HT-29 (cell line): ENCODE measurements at places on chromosomes 11 and 22.

GRCh38 chr11:61109671-61110070 is 7.4 kb downstream of the CD5 start:
- DNase-seq, result no peak

DNA sequence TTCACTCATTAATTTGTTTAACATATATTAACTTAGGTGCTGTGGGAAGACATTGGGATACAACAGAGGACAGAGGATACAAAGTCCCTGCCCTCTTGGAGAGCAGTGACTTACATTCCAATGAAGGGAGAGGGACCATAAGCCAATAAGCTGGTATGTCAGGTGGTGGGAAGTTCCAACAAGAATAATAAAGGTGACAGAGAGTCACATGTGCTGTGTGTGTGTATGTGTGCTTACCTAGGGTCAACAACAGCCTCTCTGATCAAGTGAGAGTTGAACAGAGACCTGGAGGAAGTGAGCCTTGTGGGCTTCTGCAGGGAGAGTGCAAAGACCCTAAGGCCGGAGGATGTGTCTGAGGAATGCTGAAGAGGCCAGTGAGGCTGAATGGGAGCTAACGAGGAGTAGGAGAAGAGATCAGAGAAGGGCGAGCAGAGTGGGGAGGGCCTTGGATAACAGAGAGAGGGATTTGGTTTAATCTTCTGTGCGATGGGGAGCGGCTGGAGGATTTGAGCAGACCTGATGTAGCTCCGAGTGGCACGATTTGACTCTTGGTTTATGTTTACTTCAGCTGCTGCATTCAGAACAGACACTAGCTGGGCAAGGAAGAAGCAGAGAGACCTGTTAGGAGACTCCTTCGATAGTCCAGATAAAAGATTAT is 35.3 kb downstream of the MAP6 start:
- peak; percentile 3 for DNase-seq

GRCh38 chr11:40215556-40215955 is 1243.9 kb downstream of the LRRC4C start:
- no peak for DNase-seq

- DNase-seq, result no peak
These were observed 27.8 kb upstream of the PICK1 start for GRCh38 chr22:38029370-38029769.

DNA sequence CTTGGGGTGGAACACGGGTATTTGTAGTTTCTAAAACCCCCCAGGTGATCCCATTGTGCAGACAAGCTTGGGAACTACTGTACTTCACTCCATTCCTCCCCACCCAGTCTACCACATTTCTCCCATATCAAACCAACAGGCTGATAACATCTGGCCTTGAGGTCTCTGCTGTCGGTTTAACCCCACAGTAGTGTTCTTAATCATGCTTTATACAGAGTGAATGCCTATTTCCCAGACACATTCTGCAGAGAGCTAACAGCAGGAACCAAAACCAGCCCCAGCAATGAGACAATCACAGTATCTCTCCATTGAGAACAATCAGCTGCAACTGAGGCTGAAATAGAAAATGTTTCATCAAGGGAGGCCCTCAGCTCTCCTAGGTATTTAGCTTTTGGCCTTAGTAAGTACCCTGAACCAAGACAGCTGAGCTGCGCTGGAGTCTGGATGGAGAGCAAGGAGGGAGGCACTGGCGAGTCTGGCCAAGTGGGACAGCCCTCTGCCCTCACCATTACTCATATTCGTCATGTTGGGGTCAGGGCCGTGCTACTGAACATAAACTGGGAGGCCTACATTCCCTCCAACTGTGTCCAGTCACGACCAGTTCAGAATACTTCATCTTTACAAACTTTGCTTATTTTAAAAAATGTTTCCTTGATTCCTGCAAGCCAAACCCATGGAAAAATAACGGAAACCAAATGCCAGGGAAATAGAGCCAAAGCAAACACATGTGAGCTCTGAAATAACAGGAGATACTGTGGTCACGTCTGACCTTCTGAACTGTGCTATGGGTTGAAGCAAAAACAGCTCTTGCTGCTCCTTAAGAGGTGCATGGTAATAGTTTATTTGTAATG is 81.0 kb downstream of the CCDC34 start:
- DNase-seq, result no peak

- DNase-seq, result peak; percentile 11
These were observed 82.2 kb downstream of the PISD start for GRCh38 chr22:31579835-31580242.

DNA sequence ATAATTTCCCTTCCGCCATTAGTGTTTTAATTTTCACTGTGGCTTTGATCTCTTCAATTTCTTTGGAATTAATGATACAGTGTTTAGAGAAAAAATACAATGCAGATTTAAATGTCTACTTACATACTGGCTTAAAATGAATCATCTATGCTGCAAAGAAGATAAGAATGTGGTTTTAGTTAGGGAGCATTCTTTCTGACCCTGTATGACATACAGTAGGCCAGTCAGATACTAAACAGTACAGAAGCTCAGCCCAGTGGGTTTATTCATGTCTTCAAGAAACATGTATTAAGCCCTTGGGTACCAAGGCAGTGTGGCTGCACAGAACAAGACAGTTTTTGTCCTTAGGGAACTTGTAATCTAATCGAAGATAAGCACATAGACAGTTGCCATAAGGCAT is 268.8 kb downstream of the DDX10 start:
- no peak for DNase-seq

DNA sequence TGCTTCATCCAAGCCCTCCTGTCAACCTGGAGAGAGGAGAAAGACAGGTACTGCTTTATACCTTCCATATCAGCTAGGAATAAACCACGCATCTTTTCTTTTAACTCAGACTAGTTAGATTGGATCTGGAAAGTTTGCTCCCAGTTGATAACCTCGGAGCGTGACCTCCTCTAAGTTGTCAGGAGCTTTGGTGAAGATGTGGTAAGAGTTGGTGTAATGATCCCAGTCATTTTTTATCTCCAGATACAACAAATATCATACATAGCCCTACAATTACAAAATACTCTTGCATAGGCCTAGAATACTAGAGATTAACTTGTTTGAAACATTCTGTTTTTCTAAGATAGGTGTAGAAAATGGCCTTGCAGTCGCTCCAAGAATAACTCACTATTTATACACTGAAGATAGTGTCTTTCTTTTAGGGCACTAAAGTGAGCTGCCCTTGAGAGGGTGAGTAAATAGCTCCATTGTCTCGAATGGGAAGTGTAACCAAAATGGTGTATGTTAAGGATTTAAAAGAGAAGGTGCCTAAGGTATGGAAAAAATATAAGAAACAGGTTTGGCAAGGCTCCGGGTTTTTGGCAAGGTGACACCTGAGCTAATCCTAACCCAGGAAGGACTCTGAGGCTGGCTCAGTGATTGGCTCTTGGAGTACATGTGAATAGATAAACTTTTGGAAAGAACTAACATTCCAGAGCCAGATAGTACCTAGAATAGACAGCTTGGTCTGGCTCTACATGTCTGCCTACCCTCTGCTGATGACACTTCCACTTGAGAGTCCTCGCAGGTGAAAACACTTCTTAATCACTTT is 59.4 kb downstream of the GLYATL1 start:
- DNase-seq, result no peak

- DNase-seq, result no peak
These were observed 12.0 kb upstream of the RBX1 start for GRCh38 chr22:40939202-40939601.

GRCh38 chr11:122293296-122294023 is 177.4 kb upstream of the BLID start:
- DNase-seq, result no peak

- no peak for DNase-seq
These were observed 14.6 kb downstream of the KCNJ1 start for GRCh38 chr11:128852327-128853023.

DNA sequence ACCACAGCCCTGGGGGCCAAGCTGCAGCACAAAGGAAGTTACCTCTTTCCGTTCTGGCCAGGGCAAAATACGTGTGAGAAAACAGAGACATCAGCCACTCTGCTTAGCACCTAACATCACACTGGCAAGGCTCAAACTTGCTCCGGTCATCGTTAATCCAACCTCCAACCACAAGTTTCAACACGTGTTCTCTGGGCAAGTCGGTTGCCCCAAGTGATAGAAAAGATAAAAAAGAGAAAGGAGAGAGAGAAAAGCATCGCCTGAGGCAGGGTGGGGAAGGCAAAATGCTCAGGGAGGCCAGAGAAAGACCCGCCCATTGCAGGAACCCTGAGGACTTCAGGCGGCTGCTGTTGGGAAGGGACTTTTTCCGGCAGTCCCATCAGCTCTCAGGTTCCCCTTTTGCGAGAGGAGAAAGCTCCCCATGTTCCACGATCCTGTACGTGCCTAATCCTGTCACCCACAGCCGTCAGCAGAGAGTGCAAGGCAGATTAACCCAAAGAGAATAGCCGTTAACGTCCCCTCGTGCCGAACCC is 18.5 kb upstream of the B4GALNT4 start:
- no peak for DNase-seq

GRCh38 chr11:128271401-128271800 is 316.0 kb downstream of the ETS1 start:
- DNase-seq, result no peak

GRCh38 chr11:42114927-42115326 is 655.5 kb upstream of the LRRC4C start:
- DNase-seq, result no peak

DNA sequence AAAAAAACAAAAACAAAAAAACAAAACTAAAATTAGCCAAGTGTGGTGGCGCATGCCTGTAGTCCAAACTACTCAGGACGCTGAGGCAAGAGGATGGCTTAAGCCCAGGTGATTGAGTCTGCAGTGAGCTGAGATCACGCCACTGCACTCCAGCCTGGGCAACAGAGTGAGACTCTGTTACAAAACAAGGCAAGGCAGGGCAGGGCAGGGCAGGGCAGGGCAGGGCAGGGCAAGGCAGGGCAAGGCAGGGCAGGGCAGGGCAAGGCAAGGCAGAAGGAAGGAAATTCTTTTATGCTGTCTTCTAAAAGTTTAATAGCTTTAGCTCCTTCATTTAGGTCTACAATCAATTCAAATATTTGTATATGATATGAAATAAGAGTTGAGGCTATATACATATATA is 50.1 kb upstream of the RASSF10 start:
- no peak for DNase-seq

- peak; percentile 16 for DNase-seq
These were observed 54.5 kb downstream of the TRIM44 start for GRCh38 chr11:35717043-35717442.
